ENCODE measurements at places on chromosomes 7 and 10.

DNA sequence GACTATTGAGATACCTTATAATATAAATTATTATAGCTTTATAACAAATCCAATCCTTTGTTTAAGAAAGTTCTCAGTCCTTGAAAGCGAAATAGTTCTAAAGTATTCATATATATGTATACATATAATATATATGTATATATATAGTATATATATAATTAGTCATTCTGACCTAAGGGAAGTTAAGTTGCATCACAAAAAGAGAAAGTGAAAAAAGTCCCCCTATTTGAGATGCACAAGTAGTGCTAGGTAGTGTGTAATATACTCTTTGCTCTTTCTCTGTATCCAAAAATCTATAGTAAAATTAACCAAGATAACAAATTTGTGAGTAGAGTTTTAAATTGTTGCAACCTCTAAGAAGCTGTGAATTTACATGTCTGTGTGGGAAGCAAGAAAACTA is 13.3 kb upstream of the IFIT1B start:
- no peak for DNase-seq

GRCh38 chr7:144830024-144830785 is 5.6 kb downstream of the TPK1 start:
- DNase-seq: peak; percentile 32

GRCh38 chr10:117131376-117132327 is 6.4 kb downstream of the VAX1 start:
- DNase-seq: no peak

GRCh38 chr10:88313878-88314277 is 269.2 kb downstream of the RNLS start:
- DNase-seq: no peak

- DNase-seq: no peak
Observed at GRCh38 chr10:33152146-33152545, 182.3 kb downstream of the NRP1 start.

GRCh38 chr7:34596887-34597286 is 61.1 kb upstream of the NPSR1 start:
- DNase-seq: peak; percentile 31

DNA sequence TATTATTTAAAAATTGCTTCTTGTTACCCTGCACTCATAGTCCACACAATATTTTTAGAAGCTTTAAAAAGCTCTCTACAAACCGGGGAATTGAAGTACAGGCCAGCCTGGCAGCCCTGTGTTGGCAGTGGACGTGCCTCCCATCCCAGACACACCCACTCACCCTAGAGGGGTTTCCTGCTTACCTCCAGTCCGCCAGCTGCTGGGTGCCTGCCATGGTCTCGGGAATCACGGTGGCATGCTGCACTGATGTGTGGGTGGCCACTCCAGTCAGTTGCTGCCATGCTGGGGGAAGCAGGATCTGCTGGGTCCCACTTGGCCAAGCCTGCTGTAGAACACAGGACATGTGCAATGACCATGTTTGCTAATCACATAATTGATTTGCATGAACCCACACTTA is 80.4 kb downstream of the CLEC2L start:
- no peak for DNase-seq

GRCh38 chr7:70474639-70475234 is 657.2 kb upstream of the GALNT17 start:
- DNase-seq: no peak

- DNase-seq: no peak
Observed at GRCh38 chr7:124073310-124073645, 40.4 kb upstream of the TMEM229A start.

DNA sequence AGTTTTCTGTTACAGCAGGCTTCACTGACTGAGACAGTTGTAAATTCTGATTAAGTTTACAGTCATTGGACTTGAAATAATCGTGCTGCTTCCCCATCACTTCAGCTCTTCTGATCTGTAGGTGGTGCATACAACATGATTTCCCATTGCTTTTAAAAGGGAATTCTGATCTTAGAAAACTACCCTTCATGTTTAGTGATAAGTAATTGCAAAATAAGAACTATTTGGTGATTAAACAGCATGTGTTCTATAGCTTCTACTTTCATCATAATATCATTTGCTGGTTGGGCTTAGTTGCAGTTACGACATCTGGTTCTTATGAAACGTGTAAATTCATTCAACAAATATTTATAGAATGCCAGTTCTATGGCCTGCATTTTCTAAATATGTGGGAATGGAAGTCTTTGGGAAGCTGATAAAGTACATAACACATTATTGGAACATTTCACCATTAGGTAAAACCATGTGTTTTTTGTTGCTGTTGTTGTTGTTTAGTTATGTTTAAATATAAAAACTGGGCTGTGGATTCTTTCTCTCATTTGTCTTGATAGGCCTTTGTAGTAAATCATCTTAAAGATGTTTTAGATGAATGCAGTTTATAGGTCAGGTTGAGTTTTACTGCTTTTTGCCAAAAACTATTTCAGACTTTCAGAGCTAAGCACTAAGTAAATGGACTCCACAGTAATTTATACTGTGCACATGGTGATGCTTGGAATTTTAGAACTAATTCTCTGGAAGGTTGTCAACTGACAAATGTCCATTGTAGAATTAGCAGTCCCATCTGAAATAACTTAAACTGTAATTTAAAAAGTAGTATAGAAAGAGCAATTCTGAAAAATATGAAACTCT is 13.1 kb downstream of the GNAI1 start:
- DNase-seq: no peak

DNA sequence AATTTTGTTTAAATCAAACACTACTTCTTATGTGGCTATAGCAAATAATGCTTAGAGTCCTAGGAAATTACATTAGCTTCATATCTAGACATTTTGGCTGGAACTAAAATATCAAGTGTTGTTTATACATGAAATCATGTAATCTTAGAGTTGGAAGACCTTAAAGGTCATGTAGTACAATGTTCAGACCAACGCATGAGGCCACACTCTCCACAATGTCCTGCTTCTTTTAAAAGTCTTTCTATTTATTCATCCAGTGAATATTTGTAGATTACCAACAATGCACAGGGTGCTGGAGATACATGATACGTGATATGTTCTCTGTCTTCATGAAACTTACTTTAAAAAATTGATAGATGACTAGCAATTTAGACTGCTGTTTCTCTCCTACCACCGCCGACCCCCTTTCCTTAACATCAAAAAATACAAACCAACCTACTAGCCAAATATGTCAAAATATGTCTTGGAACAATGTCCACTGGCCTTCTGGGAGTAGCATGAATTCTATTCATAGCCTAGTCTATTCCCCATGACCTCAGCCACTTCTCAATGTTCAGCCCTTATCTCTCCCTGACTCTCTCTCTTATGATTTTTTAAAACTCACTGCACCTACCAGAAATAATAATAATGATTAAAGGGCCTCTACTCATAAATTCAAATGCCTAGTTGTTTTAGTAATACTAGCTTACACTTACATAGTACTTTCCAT is 59.5 kb upstream of the CAV2 start:
- DNase-seq: no peak

- peak; percentile 15 for DNase-seq
Observed at GRCh38 chr10:56349611-56350010, 11.4 kb downstream of the ZWINT start.

GRCh38 chr10:34906067-34906965 is 91.2 kb upstream of the PARD3 start:
- no peak for DNase-seq

DNA sequence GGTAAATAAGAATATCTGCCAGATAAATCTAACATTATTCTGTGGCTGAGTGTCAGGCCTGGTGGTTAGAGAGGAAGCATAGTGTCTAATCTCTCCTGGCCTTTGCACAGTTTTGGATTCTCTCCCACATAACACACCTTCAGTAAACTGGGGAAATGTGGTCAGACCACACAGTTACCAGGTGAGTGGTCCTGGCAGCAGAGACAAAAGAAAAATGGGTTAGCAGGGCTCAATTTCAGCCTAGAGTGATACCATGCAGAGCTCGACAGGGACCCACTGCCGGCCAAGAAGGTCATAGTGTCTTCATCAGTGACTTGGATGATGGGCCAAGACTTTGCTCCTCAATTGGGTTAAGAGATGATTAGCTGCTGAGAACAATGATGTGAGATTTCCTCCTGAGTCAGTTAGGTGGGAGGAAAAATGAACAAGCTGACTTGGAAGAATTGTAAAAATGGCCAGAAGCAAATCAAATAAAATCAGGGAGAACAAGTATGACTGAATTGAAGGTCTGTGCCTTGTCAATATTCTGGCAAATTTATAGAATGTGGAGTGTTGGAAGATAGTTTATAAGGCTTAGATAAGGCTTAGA is 69.2 kb upstream of the EFCAB10 start:
- DNase-seq: no peak

- peak; percentile 40 for DNase-seq
Observed at GRCh38 chr10:91924212-91925021, 847 bp downstream of the BTAF1 start.

DNA sequence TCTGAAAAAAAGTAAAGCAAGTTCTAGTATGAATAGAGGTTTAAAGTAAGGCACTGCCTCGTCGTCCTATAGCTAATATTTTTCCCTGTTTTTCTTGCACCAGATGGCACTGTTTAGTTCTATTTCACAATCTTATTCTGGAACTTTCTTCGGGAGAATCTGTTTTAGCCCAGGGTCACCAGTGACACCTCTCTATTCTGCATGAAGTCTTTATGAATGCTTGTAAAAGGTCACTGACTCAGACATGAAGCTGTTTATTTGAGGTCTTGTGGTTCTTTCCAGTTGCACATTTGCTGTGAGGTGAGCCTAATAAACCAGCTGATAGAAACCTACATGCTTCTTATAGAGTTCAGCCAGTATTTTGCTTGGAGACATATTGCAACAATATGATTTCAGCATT is 444.3 kb downstream of the AUTS2 start:
- peak; percentile 2 for DNase-seq

All from RKO (cell line).